Astrocyte of the cerebellum (primary cell): ENCODE measurements at places on chromosomes 7 and 10.

GRCh38 chr10:118720685-118721538 lies 33.9 kb downstream of the CACUL1 start:
- DNase-seq: peak; percentile 44

- DNase-seq: no peak
Observed at GRCh38 chr10:43312612-43313011, 45.7 kb upstream of the RASGEF1A start.

GRCh38 chr10:48623009-48623408 lies 18.1 kb upstream of the ARHGAP22 start:
- no peak for DNase-seq

- DNase-seq: no peak
Observed at GRCh38 chr7:47382200-47382599, 199.7 kb downstream of the TNS3 start.

- peak; percentile 82 for DNase-seq
Observed at GRCh38 chr7:106418526-106418925, 133.7 kb upstream of the NAMPT start.

DNA sequence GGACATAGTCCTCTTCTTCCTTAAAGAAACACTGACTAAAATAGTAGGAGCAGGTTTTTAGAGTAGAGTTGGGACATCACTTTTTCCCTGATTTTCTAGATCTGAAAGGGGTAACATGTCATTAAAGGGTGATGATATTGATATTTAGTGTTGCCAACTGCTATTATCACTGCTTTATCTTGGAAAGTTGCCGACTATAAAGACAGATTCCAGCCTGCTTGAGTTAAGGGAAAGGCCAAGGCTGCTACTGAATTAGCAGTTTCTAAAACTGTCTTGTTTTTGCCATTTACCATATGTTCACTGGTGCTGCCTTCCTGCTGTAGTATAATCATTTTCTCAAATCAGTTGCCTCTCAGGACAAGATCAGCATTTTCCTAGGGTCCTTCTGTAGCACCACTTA lies 29.7 kb downstream of the AP3M1 start:
- no peak for DNase-seq

DNA sequence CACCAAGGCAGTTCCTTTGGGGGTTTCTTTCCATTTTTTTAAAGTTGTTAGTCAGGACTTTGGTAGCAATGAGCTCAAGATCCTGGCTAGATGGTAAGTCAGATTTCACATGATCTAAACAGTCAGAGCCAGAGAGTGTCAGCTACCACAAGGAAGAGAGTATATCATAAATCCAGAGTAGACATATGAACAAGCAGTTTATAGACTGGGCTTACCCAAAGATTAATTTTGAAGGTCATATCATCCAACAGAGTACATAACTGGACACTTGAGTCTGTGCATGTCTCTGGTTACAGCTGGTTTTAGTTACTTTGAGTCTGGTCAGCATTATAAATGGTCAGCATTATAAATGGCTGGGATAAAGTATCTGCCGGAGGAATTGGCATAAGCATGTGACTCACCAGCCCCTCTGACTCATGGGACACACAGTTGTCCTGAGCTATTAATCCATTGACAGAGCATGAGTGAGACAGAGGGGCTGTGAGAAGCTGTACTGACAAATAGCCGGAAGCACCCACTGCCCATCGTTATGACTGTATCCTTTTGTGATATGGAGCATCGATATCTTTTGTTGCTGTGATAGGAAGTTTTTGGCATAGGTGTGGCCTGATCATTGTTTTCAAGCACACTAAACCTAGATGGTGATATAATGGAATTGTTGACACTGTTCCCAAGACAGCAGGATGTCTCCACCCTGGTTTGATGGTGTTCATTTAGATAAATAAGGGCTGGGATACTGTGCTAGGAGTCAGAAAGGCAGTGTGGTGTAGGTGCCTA lies 19.3 kb downstream of the PPP1R3C start:
- peak; percentile 77 for DNase-seq

DNA sequence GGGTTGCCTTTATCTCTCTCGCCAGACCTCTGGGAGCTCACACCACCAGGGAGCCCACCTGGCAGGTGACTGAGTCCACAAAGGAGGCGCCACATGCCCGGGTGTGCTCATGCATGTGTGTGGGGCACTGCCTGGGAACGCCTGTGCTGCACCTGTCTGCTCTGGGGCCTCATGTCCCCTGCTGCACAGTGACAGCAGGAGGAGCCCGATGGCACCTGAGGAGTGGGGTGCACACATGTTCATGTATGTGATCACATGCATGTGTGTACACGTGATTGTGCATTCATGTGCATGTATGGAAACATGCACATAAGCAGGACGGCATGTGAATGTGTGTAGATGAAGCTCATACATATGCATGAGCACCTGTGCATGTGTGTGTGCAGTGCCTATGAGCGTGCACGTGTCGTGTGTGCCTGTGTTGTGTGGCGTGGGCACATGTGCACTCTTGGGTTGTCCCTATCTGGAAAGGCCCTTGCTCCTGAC lies 22.0 kb downstream of the YKT6 start:
- no peak for DNase-seq

- DNase-seq: no peak
Observed at GRCh38 chr10:78337646-78338391, 304.2 kb downstream of the RPS24 start.
